CD4-positive, alpha-beta T cell treated with Interleukin-2 at 100 ng/mL for 4 hours (primary cell): ENCODE measurements at places on chromosomes 3 and 15.
A peak's percentile ranks its signal among the peaks of the same experiment; 100 is the strongest.

DNA sequence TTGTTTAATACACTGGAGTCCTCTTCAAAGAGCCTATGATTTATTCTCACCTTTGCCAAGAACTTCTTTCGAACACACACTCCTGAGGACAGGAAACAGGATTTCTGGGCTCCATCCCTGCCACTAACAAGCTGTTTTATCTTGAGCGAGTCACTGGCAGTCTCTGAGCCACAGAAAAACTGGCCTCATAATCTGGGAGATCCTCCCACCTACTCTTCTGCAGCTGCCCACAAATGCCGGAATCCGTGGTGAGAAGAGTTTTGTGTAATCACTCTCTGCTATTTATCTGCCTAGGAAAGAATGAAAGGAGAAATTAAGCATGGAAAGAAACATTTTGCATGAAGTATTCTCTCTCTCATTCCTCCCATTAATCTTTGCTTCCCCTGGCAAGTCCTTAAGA, 172.0 kb upstream of the TRIM42 start:
- no peak for DNase-seq

DNA sequence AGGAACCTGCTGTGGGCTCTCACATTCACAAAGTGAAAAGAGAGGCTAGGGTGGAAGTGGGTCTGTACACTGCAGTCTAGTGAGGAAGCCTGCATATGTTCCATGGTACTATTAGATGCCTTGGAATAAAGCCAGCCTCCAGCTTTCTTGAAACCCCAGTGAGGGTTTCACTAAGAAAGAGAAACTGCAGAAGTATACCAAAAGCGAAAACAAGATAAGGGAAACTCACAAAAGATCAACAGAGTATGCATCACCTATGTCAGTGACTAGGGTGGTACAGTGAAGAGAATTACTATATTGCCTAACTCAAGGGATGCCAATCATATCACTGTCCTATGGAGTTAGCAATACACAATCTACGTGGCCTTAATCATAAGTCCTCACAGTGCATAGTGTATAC, 212.5 kb upstream of the GADL1 start:
- no peak for DNase-seq

DNA sequence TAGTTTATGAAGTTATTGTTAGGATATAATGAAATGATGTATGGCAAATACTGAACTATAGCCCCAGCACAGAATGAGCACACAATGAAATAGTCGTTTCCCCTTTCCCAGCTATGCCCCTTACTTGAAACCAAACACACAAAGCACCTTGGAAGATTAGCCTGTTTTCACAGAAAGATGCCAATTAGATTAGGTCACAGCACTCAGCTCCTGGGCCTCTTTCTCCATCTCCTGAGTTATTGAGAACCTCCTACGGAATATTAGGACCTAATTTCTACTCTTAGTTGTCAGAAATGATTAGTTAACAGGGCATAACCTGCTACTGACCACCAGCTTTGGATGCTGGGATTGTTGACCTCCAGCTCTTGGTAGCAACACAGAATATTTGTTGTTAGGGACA, 269.4 kb upstream of the ROPN1 start:
- DNase-seq, result no peak

GRCh38 chr3:65996589-65996988, 42.1 kb downstream of the MAGI1 start:
- DNase-seq, result no peak

DNA sequence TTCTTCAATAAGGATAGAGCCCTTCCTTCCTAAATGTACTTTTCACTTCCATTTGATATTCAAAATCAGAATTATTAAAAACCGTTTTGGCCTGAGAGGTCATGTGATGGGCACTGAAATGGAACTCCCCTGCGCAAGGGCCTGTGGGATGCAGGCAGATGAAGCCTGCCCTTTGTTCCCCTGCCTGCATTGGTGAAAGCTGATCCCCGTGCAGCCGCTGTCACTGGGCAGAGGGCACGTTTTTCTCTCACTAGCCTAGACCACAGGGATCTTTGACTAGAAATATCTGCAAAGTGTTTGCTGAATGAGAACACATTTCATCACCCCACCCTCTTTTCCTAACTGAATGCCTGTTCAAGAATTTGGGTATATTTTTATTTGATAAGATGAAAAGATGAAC, 74.9 kb downstream of the TIPARP start:
- DNase-seq, result no peak

DNA sequence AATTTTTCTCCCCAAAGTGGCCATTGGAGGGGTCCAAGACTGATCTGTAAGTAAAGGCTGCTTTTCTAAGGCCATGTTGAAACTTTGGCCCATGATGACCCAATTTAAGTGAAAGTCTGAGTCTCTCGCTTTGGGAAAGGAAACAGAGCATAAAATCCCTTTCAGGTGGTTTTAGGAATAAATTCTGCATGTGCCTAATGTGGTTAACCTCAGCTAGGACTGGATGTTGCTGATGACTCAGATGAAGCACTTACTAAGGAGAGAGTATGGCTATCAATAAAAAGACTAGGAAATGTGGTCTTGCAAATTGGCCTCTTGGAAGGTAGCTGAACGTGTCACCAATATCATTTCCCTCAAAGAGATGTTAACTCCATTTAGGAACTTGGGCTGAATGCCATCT, 458.5 kb downstream of the AGBL1 start:
- DNase-seq, result no peak

DNA sequence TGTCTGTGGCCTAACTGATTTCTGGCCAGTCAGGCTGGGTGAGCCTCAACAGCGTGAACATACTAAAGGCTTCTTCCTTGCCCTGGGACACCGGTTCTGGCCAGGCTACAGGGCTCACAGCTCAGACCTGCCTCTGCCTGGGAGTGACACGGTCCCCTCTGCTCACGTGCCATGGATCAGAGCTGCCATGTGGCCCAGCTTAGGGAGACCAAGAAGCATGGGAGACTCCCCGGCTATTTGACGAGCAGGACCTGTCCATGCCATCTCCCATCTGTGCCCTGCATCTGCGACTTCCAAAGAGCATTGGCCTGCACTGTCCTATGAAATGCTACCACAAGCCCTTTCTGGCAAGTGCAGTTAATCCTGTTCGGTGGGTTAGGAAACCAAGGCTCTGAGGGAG, 57.4 kb downstream of the APBA2 start:
- DNase-seq, result no peak

DNA sequence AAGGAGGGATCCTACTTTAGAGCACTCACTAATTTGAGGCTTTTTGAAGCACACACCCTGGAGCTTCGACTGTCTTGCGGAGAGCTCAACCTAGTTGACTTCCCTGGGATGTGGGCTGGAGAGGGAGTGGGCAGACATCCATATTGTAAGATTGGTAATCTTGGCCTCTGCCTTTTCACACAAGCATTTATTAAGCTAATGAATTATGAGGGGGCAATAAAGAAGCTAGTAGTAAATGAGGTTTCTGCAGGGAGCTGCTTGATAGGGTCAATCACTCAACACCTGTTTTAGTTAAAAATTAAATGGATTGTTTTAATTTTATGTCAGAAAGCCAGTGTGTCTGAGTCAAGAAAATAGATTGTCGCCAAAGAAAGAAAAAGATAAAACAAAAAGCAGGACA, 76.3 kb downstream of the PDZRN3 start:
- DNase-seq, result no peak

DNA sequence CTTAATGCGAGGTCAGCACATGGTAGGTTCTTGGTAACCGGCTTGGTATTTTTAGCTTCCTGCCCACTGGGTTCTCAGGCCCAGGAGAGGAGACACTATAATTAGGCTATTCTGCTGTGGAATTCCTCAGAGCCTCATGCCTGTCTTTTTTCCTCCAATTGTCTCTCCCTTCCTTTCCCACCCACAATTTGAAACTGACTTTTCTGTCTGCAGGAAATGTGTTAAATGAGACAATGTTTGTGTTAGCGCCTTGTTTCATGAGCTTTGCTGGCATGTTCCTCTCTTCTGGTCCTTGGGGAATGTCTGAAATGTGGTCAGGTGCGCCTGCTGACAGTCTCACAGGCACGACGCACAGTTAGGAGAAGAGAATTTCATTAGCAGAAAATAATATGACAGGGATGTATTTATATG, 223.6 kb upstream of the CTNNB1 start:
- DNase-seq, result no peak

DNA sequence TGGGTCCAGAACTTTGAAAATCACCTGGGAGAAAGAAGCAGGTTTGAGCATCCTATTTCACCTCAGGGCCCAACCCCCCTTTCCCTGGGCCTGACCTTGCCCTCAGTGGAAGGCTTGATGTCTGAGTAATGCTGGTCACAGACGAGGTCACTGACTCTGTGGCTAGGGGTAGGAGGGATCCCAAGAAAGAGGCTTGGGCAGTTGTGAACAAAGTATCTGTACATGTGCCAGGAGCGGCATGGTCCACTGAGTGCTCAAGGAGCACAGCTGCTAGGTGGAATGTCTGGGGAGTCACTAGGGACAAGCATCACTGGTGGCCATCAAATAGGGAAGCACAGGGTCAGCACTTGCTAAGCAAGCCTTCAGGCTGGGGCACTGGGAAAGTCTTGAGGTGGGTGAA, 7.3 kb downstream of the CCDC71 start:
- no peak for DNase-seq

- no peak for DNase-seq
Measured at GRCh38 chr3:76765511-76765910, 274.4 kb upstream of the ROBO2 start.

- peak; percentile 14 for DNase-seq
Measured at GRCh38 chr15:67144609-67145311, 79.4 kb downstream of the SMAD3 start.

DNA sequence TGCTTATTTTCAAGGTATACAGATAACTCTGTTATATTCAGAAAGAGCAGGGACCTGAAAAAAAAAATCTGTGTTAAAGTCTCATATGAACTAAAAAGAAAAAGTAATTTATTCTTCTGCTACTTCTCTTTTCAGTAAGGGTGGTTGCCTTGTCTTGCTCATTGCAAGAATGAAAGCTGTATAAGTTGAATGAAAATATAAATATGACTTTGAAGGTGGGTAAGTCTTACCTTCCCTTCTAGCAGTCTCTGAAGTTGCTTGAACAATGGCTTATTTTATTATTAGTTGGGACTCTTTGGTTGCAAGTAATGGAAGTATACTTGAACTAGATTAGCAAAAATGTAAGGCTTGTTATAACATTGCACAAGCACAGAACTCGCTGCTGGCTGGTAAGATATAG, 1554.9 kb downstream of the SI start:
- DNase-seq, result no peak

DNA sequence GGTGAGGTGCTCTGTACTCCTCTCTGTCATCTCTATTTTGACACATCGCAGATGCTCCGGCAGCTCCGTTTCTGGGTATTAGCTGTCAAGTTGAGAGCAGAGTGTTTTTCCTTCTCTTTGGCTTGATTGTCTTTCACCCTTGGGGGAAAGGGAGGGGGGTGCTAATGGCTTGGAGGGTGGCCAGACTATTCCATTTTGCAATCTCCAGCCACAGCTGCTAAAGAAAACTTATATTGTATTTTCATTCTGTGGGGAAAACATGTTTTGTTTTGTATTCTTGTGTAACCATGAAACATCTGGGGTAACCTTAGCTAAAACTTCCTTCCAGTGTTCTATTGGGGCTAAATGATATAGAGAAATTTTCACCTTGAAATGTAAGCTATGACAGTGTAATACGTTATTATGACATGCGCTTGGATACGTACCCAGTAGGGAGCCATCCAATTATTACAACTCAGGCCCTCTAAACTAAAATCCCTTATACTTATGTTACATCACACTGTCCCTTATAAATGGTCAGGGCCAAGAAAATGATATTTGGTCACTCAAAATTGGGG, 14.0 kb upstream of the LARP6 start:
- DNase-seq, result no peak

DNA sequence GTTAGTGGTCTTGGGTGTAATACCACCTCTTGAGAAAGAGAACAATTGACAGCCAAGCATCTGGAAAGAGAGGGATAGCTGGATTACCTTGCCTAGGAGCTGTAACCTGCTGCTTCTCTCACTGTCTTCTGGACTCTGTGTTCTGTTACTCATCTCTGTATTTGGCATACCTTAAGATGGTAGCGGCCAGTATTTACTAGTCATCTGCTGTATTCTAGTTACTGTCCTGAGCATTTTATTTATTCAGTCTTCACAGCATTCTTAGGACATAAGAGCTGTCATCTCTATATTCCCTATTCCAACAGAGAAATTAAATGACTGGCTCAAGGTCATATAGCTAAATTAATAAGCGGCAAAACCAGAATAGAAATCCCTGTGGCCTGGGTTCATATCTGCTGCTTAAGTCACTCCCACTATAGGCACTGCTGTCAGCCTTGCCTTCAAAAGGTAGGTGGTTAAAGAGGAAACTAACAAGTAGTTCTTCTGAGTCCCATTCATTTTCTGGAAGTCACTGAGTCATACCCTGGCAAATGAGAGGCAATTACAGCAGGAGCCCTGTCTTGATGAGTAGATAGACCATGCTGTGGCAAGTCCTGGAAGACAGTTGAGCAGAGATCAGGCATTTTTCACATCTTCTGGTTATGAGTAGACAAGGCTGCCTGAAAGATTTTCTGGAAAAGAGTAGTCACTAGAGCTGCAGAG, 68.2 kb downstream of the RAB7A start:
- DNase-seq, result peak; percentile 65
